ENCODE measurements at places on chromosomes 4 and X. TPM values are rescaled to one million over a fixed set of nuclear protein-coding genes. Genes with fewer than 3 reads are reported as not detected.

Gene GC
- total RNA-seq: not detected

Gene PNMA6A
- total RNA-seq: 1.1 TPM

Gene NCAPG
- 70.2 TPM for total RNA-seq

Gene DCTD
- 152 TPM for total RNA-seq

Gene SH2D1A
- total RNA-seq: 17.2 TPM

Gene MBNL3
- 15.8 TPM for total RNA-seq

Gene TAF7L
- total RNA-seq: not detected

Gene UGT8
- not detected for total RNA-seq

Gene PPBP
- not detected for total RNA-seq

Gene PRSS12
- total RNA-seq: not detected

Gene NSUN7
- total RNA-seq: 0.27 TPM

Gene MTNR1A
- total RNA-seq: not detected

Gene PNMA3
- total RNA-seq: 0.98 TPM

Gene TMEM154
- 20.4 TPM for total RNA-seq

Gene RAB9B
- 0.22 TPM for total RNA-seq
